ENCODE measurements at places on chromosomes 16 and 17. TPM values are rescaled to one million over a fixed set of nuclear protein-coding genes. Genes with fewer than 3 reads are reported as not detected.

Gene KRT40
- not detected for total RNA-seq

GRCh38 chr17:8375738-8376259 lies 705 bp downstream of the KRABD2 start:
- DNase-seq = no peak
- peaks cover 36% of the 10 kb centered on the region for H3K4me1 ChIP-seq
- H3K27me3 ChIP-seq = no peaks in the 10 kb centered on the region
- peak overlapping the region; percentile 88 for H3K4me3 ChIP-seq

DNA sequence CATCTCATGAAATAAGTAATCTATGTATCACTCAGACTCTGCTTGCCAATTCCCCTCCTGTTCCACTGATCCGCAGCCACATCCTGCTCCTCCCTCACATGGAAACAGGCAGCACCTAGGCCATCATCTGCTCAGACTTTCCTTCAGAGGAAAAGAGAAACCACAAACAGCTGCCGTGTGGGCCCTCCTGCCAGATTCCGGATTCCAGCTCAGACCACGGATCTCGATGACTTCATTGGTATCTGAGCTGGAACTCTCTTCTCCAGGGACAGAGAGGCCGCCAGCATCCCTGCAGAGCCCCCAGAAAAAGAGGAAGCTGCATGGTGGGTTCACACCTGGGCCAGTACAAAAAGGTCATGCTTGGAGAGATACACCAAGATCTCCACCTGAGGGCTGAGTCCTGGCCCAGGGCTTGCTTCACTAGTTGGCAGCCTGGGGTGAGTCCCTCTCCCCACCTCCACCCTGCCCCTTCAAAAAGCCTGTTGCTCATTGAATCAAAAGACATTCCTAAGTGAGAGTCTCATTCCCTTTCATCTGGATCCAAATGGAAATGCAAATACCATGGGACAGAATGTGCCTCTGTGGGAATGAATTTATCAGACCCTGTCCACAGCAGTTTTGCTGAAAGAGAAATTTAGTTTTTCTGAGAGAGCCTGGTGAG lies 47.2 kb downstream of the HOXB1 start:
- H3K36me3 ChIP-seq = no peaks in the 10 kb centered on the region
- DNase-seq = no peak
- H3K4me3 ChIP-seq = no peak overlapping the region
- no peak overlapping the region for H3K27ac ChIP-seq
- peaks cover 72% of the 10 kb centered on the region for H3K27me3 ChIP-seq
- H3K4me1 ChIP-seq = no peaks in the 10 kb centered on the region

Gene HOXB7
- total RNA-seq = 11.4 TPM

DNA sequence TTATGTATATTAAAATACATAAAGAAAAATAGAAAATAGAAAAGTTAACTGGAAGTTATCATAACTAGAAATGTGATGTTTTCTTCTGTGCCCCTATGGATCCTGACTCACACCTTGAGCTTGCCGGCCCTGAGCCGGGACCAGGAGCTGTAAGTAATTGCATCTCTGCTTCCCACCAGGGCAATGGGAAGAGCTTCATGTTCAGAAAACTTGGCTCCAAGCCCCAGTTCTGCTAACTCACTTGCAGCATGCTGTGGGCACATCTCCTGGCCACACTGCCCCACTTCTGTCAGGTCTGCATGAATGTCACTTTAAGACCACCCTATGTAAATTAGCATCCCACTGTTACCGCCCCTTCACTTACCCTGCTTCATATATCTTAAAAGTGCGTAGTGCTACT lies 37.2 kb downstream of the GNAO1 start:
- no peak overlapping the region for H3K27ac ChIP-seq
- no peak for DNase-seq
- H3K4me3 ChIP-seq = no peak overlapping the region
- peaks cover 7% of the 10 kb centered on the region for H3K27me3 ChIP-seq

GRCh38 chr17:81543339-81543675 lies 8.8 kb downstream of the FAAP100 start:
- H3K27me3 ChIP-seq = peaks cover 3% of the 10 kb centered on the region
- H3K4me1 ChIP-seq = no peaks in the 10 kb centered on the region
- no peak overlapping the region for H3K4me3 ChIP-seq
- H3K36me3 ChIP-seq = no peaks in the 10 kb centered on the region
- DNase-seq = no peak
- H3K27ac ChIP-seq = no peak overlapping the region

DNA sequence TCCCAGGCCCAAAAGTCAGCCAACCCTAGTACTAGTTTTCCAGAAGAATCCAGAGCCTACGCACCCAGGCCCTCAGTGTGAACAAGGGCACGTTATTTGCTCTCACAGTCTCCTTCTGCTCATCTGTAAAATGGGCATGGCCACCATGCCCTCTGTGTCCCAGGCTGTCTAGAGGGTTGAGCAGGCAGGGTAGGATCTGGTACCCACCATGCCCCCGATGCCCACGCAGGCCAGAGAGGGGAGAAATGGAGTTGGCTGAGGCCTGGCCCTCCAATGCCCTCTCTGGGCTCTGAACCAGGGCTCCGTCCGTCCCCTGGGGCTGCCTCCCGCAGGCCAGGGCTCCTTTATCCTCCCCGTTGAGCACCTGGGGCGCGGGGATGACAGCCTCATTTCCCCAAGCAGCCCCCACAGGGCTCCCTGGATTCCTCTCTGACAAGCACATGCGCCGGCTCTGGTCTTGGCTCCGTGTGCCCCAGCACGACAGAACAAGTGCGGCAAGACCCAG lies 9.1 kb upstream of the BAHCC1 start:
- peak overlapping the region; percentile 90 for H3K4me3 ChIP-seq
- H3K27ac ChIP-seq = peak overlapping the region; percentile 97
- DNase-seq = no peak
- peaks cover 63% of the 10 kb centered on the region for H3K4me1 ChIP-seq

Measured in neural crest cell (in vitro differentiated cells).